Fibroblast of lung (primary cell): ENCODE measurements at places on chromosomes 3 and 15. TPM values are rescaled to one million over a fixed set of nuclear protein-coding genes. Genes with fewer than 3 reads are reported as not detected.

B3GALNT1 gene
- total RNA-seq, result 13.1 and 15.9 TPM in 2 replicates

GPR156 gene
- total RNA-seq, result under 0.01 and 0.33 TPM in 2 replicates

KCNMB2 gene
- total RNA-seq, result 0.17 and 0.26 TPM in 2 replicates

GRK7 gene
- total RNA-seq, result under 0.01 TPM in 1 of 2 replicates, not detected in the other

STOML1 gene
- total RNA-seq, result 9.2 and 24.8 TPM in 2 replicates
